ENCODE measurements at places on chromosomes 1 and 21. TPM values are rescaled to one million over a fixed set of nuclear protein-coding genes. Genes with fewer than 3 reads are reported as not detected.
A peak's percentile ranks its signal among the peaks of the same experiment; 100 is the strongest.

GRCh38 chr1:28551381-28551780 is 1.5 kb upstream of the TRNAU1AP start:
- no peak overlapping the region for H3K27ac ChIP-seq
- no peak for DNase-seq
- no peak overlapping the region for H3K4me3 ChIP-seq
- H3K27me3 ChIP-seq: no peaks in the 10 kb centered on the region

DNA sequence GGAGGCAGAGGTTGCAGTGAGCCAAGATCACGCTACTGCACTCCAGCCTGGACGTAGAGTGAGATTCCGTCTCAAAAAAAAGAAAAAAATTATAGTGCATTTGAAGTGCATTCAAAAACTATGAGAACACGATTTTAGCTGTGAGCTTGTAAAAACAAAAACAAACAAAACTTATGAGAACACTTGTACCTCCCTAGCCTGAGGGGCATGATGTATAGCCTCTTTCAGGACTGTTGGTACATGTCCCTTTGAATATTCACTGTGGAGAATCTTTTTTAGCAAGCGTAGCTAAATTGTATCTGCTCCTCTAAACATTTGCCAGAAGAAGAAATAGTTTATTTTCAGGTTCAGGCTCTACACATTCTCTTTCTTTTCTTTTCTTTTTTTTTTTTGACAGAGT is 9.5 kb upstream of the DEGS1 start:
- no peaks in the 10 kb centered on the region for H3K36me3 ChIP-seq
- peaks cover 31% of the 10 kb centered on the region for H3K4me1 ChIP-seq
- no peaks in the 10 kb centered on the region for H3K27me3 ChIP-seq

- no peak for DNase-seq
- no peaks in the 10 kb centered on the region for H3K27me3 ChIP-seq
- H3K27ac ChIP-seq: no peak overlapping the region
- H3K4me3 ChIP-seq: no peak overlapping the region
- peaks cover 13% of the 10 kb centered on the region for H3K4me1 ChIP-seq
These were observed 33.1 kb upstream of the EXOSC10 start for GRCh38 chr1:11132563-11133293.

- DNase-seq: no peak
- no peaks in the 10 kb centered on the region for H3K27me3 ChIP-seq
- no peak overlapping the region for H3K4me3 ChIP-seq
- no peaks in the 10 kb centered on the region for H3K4me1 ChIP-seq
- H3K27ac ChIP-seq: no peak overlapping the region
- H3K36me3 ChIP-seq: no peaks in the 10 kb centered on the region
These were observed 73.1 kb upstream of the DYNLT5 start for GRCh38 chr1:66679140-66679539.

GRCh38 chr1:10867914-10868598 is 71.6 kb upstream of the CASZ1 start:
- no peak for DNase-seq
- no peak overlapping the region for H3K27ac ChIP-seq
- H3K4me1 ChIP-seq: no peaks in the 10 kb centered on the region
- H3K36me3 ChIP-seq: no peaks in the 10 kb centered on the region

GRCh38 chr1:232793944-232794343 is 11.3 kb upstream of the MAP10 start:
- no peaks in the 10 kb centered on the region for H3K4me1 ChIP-seq
- H3K4me3 ChIP-seq: no peak overlapping the region
- DNase-seq: no peak
- H3K36me3 ChIP-seq: no peaks in the 10 kb centered on the region

GRCh38 chr1:51189421-51190073 is 46.5 kb upstream of the RNF11 start:
- DNase-seq: no peak
- H3K4me1 ChIP-seq: no peaks in the 10 kb centered on the region
- H3K27me3 ChIP-seq: no peaks in the 10 kb centered on the region
- H3K36me3 ChIP-seq: no peaks in the 10 kb centered on the region
- no peak overlapping the region for H3K4me3 ChIP-seq

- no peak for DNase-seq
- no peak overlapping the region for H3K27ac ChIP-seq
- no peaks in the 10 kb centered on the region for H3K27me3 ChIP-seq
- H3K4me1 ChIP-seq: peaks cover 9% of the 10 kb centered on the region
These were observed 35.9 kb downstream of the EPHA2 start for GRCh38 chr1:16119926-16120325.

GRCh38 chr1:226677027-226678020 is 61.8 kb downstream of the ITPKB start:
- H3K4me3 ChIP-seq: peak overlapping the region; percentile 29
- H3K36me3 ChIP-seq: no peaks in the 10 kb centered on the region
- H3K27me3 ChIP-seq: no peaks in the 10 kb centered on the region
- DNase-seq: no peak

DNA sequence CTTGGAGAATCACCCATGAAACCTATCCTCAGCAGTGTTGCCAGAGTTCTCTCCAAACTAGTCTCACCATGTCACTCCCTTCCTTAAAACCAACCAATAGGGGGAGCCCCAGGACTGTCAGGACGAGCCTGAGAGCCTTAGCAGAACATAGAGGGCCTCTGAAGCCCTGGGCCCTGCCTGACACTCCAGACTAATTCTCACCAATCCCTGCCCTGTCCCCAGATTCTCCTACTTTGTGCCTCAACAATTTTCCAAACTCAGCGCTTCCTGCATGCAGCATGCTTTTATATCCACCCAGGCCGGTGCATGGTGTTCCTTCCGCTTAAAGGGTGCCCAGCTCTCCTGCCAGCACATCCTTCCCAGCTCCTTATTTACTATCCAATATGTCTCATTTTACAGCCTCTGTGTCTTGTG is 42.7 kb downstream of the HSD3B1 start:
- no peaks in the 10 kb centered on the region for H3K27me3 ChIP-seq
- no peak overlapping the region for H3K27ac ChIP-seq
- no peaks in the 10 kb centered on the region for H3K4me1 ChIP-seq
- H3K36me3 ChIP-seq: no peaks in the 10 kb centered on the region
- H3K4me3 ChIP-seq: no peak overlapping the region
- DNase-seq: peak; percentile 35

DNA sequence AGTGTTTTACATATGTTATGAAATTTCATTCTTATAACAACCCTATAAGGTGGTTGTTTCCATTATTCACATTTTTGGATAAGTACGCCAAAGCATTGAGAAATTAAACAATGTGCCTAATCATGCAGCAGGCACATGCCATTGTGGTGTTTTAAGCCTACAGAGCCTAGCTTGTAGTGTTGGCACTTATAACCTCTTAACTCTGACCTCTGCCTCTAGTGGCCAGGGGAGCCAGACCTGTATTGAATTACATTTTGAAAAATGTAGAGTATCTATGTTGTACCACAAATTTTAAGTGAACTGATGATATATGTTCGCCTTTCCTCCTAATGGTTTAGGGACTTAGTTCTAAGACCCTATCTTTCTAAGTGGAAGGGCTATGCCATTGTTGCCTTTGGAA is 61.0 kb downstream of the KCNK2 start:
- no peak overlapping the region for H3K4me3 ChIP-seq
- no peaks in the 10 kb centered on the region for H3K4me1 ChIP-seq
- no peak for DNase-seq
- no peak overlapping the region for H3K27ac ChIP-seq
- H3K36me3 ChIP-seq: no peaks in the 10 kb centered on the region

- no peaks in the 10 kb centered on the region for H3K27me3 ChIP-seq
- no peak for DNase-seq
- peaks cover 1% of the 10 kb centered on the region for H3K36me3 ChIP-seq
- H3K4me3 ChIP-seq: no peak overlapping the region
- H3K27ac ChIP-seq: no peak overlapping the region
- peaks cover 14% of the 10 kb centered on the region for H3K4me1 ChIP-seq
These were observed 37.9 kb downstream of the TGFB2 start for GRCh38 chr1:218383051-218383450.

GRCh38 chr1:108695535-108695934 is 3.4 kb downstream of the PRPF38B start:
- H3K36me3 ChIP-seq: peaks cover 15% of the 10 kb centered on the region
- DNase-seq: no peak
- H3K4me1 ChIP-seq: peaks cover 18% of the 10 kb centered on the region
- no peak overlapping the region for H3K4me3 ChIP-seq
- H3K27me3 ChIP-seq: no peaks in the 10 kb centered on the region

GRCh38 chr1:203428981-203429599 is 46.5 kb upstream of the PRELP start:
- peaks cover 22% of the 10 kb centered on the region for H3K27me3 ChIP-seq
- H3K36me3 ChIP-seq: no peaks in the 10 kb centered on the region
- no peak for DNase-seq
- H3K27ac ChIP-seq: no peak overlapping the region
- H3K4me1 ChIP-seq: no peaks in the 10 kb centered on the region

DNA sequence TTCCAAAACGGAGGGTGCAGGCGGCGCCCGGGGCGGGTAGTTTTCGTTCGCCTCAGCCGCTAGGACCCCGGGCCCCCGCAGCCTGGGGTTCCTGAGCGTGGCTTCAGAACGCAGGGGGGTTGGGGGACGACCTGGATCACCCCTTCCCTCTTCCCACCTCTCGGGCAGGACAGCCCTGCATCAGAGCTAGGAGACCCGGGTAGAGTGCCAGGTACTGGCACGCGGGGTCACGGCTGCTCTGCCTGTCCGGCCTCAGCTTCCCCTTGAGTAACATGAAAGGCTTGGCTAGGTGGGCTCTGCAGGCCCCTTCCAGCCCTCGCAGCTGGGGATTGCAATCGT is 484 bp downstream of the DFFB start:
- DNase-seq: no peak
- H3K27ac ChIP-seq: peak overlapping the region; percentile 40
- no peaks in the 10 kb centered on the region for H3K27me3 ChIP-seq
- peaks cover 15% of the 10 kb centered on the region for H3K4me1 ChIP-seq
- peak overlapping the region; percentile 91 for H3K4me3 ChIP-seq
- peaks cover 1% of the 10 kb centered on the region for H3K36me3 ChIP-seq

DNA sequence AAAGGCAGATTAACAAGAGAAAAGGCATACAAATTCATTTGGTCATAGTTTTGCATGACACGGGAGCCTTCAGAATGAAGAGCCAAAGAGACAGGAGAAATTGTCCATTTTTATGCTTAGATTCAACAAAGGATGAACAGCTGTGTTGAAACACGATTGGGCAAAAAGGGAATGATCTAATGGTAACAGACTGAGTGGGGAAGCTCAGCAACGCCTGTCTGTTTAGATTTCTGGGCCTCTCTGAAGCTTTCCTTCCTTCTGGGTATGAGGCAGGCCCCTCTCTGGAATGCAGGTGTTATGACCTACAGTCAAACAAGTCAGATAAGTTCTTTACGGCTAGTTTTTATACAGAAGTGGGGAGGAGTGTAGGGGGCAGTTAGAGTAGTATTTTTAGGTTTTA is 154.6 kb downstream of the RGS7 start:
- H3K4me3 ChIP-seq: no peak overlapping the region
- no peak overlapping the region for H3K27ac ChIP-seq
- no peaks in the 10 kb centered on the region for H3K4me1 ChIP-seq
- no peak for DNase-seq

- H3K27ac ChIP-seq: no peak overlapping the region
- peaks cover 7% of the 10 kb centered on the region for H3K4me1 ChIP-seq
- H3K36me3 ChIP-seq: no peaks in the 10 kb centered on the region
- no peaks in the 10 kb centered on the region for H3K27me3 ChIP-seq
- DNase-seq: no peak
These were observed 56.1 kb upstream of the F3 start for GRCh38 chr1:94597701-94598100.

DNA sequence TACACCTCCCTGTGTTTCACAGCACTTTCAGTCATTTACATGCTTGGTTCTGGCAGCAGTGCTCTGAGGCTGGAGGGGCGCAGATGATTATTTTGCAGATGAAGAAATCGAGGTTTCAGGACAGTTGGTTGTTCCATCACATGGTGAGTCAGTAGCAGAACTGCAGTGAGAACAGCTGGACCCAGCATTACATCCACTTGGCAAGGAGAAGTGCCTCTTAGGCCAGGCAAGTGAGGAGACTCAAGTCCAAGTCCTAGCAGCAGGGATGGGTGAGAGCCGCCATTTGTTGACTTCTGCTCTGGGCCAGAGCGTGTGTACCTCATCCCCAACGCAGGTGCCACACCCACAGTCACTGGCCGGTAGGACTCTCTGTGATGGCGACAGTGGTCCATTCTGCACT is 26.8 kb upstream of the EPHA8 start:
- H3K36me3 ChIP-seq: peaks cover 3% of the 10 kb centered on the region
- no peaks in the 10 kb centered on the region for H3K27me3 ChIP-seq
- no peak for DNase-seq
- no peak overlapping the region for H3K27ac ChIP-seq
- no peak overlapping the region for H3K4me3 ChIP-seq
- no peaks in the 10 kb centered on the region for H3K4me1 ChIP-seq

- H3K4me1 ChIP-seq: no peaks in the 10 kb centered on the region
- no peak for DNase-seq
- H3K4me3 ChIP-seq: no peak overlapping the region
- H3K27ac ChIP-seq: no peak overlapping the region
- H3K36me3 ChIP-seq: no peaks in the 10 kb centered on the region
These were observed 14.2 kb downstream of the TRAF5 start for GRCh38 chr1:211340622-211341507.

DNA sequence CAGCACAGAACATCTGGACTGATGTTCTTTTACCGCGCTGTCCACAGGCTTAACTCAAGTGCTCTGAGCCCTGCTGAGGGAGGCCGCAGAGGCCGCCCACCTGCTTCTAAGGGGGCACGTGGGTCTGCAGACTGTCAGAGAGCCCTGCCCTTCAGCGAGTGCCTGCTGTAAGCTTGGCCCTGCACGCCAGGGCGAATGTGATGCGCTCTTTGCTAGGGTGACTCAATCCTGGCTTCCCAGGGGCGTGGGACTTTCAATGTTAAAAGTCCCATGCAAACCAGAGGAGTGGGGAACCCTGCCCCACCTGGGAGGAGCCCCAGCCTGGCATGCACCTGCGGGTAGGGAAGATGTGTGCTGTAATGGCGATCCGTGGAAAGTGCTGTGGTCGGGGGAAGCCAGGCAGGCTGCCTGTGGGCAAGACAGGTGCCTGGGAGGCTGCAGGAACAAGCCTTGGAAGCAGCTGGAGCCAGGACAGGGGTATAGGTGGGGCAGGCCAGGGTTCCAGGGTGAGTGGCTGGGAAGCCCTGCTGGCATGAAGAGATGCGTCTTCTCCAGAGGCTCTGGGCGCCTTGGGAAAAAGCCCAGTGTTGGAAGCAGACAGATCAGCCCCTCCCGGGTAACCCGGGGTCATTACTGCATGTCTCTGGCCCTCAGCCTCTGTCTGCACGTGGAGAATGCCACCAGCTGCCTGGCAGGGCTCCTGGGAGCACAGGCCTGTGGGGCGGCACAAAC is 594 bp upstream of the PANK4 start:
- no peak for DNase-seq
- H3K36me3 ChIP-seq: no peaks in the 10 kb centered on the region
- H3K4me1 ChIP-seq: peaks cover 44% of the 10 kb centered on the region
- H3K27ac ChIP-seq: peak overlapping the region; percentile 42

Gene C1orf116
- 38.8 TPM for polyA plus RNA-seq

Gene RNU1-2
- polyA plus RNA-seq: not detected

Gene C1orf87
- not detected for polyA plus RNA-seq

Gene SRSF10
- 75.2 TPM for polyA plus RNA-seq

Gene GJB3
- 163 TPM for polyA plus RNA-seq

Gene FAM151A
- polyA plus RNA-seq: 0.07 TPM

Gene AMIGO1
- polyA plus RNA-seq: 0.24 TPM
